ENCODE measurements at places on chromosomes 5 and 9. TPM values are rescaled to one million over a fixed set of nuclear protein-coding genes. Genes with fewer than 3 reads are reported as not detected.
A peak's percentile ranks its signal among the peaks of the same experiment; 100 is the strongest.

DNA sequence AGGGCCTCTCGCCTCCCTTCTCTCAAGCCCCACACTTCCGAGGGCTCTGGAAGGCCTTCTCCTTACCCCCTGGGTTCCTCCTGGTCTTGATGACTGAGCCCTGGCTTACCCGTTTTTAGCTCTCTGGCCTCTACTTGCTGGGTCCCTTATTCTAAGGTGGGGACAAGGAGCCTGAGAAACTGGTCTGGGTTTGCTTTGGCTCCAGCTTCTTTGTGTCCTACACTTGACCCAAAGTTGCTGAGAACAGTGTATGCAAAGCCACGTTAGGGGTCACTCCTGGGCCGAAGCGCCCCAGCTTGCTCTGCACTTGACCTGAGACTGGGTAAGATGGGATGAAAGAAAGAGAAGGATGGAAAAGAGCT is 788 bp downstream of the ZNF346 start:
- peak; percentile 7 for DNase-seq

GRCh38 chr5:103561685-103562452 is 720 bp downstream of the NUDT12 start:
- peak; percentile 5 for DNase-seq

FAM53C gene
- 27.4 TPM for total RNA-seq

- peak; percentile 47 for DNase-seq
Measured at GRCh38 chr9:69785757-69786156, 25.9 kb upstream of the PTAR1 start.

- DNase-seq: no peak
Measured at GRCh38 chr5:6822068-6822467, 108.8 kb downstream of the TENT4A start.

- no peak for DNase-seq
Measured at GRCh38 chr9:111001526-111001925, 36.7 kb downstream of the LPAR1 start.

- no peak for DNase-seq
Measured at GRCh38 chr5:79420248-79420647, 93.7 kb downstream of the HOMER1 start.

DNA sequence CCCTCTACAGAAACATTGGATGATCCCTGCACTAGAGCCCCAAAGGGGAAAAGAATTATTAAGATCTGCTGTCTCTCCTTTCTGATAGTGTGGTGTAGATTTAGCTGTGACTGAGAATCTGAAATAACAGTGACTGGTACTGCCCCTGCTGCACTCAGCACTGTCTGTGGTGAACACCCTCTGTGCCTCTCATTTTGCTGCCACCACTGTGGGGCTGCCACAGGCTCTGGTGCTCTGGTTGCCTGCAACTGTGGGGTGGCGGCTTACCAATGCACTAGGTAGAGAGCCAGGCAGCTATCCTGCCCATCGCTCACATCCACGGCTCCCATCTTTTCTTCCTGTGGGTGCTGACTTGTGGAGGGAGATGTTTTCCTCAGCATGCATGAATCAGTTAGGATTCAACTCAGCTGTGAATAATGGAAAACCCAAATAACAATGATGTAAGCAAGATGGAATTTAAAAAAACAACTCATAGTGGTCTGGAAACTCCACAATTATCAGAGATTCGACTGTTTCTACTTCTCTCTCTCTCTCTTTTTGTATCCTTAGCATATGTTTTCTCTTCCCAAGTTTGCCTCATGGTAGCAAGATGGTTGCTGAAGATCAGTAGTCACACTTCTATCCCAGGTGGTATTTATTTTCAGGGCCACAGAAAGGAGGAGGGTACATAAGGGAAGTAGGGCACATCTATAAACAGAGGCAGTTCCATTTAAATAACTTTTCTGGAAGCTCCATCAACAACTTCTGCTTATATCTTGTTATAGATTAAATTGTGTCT is 99.8 kb upstream of the DAP start:
- DNase-seq: peak; percentile 84

TRIM36 gene
- 3.6 TPM for total RNA-seq

- DNase-seq: no peak
Measured at GRCh38 chr5:149580808-149581191, 498 bp upstream of the ARHGEF37 start.

DAB2IP gene
- total RNA-seq: 6.2 TPM

IL7R gene
- 20.4 TPM for total RNA-seq

DNA sequence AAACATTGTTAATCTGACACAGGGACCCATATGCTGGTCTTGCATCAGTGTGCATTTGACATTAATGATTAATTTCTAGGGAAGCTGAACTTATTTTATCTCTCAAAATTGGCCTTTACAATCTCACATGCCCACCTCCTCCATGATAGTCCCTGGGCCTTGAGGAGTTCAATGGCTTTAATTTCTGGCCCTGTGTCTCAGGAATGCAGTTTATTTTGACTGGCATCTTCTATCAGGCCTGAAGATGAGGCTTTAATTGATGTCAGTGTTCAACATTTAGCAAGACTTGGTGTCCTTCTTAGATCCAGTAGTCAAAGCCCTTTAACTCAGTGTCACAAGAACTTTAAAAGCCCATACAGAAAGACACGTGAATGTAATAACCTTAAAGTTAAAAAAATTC is 10.5 kb upstream of the CLTB start:
- DNase-seq: no peak

GFRA3 gene
- total RNA-seq: not detected

GARIN3 gene
- total RNA-seq: not detected

ADAMTS2 gene
- not detected for total RNA-seq

DNA sequence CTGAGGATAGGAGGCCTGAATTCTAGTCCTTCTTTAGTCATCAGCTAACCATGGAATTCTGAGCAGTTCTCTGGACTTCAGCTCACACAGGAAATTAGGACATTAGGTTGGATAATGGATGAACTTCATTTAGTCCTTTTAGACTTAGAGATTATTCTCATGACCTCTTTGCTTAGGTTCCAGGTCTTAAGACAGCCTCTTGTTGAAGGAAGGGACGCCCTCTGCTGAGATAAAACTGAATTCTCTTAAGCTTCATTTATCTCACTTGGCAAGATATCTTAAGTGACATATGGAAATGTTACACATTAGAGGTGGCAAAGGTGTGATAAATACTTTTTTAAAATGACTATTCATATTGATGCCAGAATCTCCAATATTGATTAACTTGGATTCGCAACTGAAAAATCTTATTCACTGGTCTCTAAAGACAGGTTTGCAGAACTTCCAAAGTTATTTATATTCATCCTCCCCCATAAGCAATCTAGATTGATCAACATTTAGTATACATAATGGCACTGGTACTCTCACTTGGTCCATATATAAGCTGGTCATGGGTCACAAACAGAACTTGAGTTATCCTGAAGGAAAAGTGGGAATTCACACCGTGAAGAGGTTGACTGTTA is 16.9 kb upstream of the ZNF366 start:
- peak; percentile 82 for DNase-seq

DNA sequence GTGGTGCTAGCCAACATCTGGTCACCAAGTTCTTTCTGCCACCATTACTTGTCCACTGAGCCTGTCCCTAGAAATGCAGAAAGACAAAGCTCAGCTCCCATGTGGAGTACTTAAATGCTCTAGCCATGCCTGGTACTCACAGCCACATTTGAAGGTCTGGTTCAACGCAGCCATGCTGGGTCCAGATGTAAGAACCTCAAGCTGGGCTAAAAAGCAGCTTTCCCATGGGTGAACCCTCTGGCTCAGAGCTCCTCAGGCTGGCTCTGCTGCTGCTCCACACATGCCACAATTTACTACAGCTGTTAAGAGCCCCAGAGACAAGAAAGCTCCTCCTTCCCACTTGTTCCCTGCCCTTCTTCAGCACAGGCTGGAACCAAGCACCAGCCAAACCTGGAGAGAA is 97.1 kb upstream of the LRRTM2 start:
- no peak for DNase-seq

GRCh38 chr9:19117039-19117716 is 10.1 kb downstream of the PLIN2 start:
- peak; percentile 72 for DNase-seq

DNA sequence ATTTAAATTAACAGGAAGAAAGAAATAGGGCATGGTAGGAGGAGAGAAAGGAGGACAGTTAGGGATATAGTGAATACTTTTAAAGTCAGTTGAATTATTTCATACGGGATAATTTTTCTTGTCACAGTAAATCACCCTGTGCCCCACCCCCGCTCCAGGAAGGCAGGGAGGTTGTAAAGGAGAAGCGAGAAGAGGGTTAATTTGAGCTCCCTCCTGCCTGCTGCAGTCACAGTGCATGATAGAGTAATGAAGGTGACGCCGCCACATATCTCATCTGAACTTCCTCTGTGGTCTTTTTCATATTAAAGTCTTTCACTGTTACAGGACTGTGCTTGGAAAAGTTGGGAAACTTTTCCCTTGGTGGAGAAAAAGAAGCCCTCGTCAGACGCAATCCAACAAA is 896 bp upstream of the PCSK5 start:
- no peak for DNase-seq

Data from M059J (cell line).